ENCODE measurements at places on chromosomes 12 and 14.

DNA sequence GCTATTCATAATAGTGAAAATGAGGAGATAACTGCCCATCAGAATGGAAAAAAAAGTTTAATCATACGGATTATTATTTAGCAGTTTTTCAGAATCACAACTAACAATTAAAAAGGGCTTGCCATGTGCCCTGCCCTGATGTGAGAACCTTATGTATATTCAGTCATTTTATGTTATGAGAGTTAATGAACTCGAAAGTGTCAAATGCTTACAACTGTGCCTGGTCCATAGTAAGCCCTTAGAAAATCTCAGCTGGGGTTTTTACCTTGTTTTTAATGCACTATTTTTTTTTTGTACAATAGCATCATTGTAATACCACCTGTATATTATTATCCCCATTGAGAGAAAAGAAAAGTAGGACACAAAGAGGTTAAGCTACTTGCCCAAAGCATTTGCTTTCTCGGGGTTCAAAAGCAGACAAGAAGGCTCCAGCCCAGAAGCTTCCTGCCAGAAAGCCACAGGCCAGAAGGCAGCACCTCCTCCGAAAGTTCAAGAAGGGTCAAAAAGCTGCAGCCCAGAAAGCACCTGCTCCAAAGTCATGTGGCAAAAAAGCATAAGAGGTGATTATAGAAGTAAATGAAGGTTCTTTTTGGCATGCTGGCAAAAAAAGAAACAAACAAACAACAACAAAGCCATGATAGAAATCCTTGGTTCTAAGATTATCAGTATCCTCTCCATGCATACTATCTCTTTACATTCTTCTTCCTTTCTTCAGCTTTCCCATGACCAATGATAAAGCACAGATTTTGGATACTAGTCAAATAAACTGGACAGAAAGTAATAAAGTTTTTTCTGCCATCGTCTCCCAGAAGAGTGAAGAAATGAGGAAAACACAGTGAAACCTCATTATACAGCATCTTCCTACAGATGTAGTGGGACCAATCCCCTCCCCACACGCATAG is 59.1 kb upstream of the NAP1L1 start:
- no peak for DNase-seq

DNA sequence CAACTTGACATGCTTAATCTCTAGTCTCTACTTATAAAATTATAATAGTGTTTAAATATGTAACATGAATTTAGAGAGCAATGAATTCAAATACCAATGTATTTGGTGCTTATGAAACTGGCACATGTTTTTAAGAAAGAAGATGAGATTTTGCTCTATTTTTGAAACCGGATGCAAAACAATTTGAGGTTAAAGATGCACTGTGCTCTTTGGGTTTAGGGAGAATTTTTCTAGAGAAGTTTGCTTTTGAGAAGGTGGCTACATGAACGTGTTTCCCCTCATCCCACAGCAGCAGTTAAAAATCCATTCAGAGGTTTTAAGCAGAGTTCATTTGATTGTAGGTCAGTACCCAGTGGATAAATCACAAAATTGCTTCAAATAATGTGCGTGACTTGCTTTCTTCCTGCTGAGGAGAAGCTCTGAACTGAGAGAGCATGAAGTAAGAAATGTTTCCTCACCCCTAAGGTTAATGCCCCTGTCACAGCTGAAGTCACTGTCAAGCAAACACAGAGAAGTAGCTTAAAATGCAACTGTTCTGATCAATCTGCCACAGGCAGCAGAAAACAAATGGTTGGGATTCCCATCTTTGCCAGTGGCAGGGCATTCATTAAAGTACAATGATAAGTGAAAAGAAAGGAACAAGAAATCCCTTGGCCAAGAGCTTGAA is 241.9 kb upstream of the SYT1 start:
- no peak for DNase-seq

DNA sequence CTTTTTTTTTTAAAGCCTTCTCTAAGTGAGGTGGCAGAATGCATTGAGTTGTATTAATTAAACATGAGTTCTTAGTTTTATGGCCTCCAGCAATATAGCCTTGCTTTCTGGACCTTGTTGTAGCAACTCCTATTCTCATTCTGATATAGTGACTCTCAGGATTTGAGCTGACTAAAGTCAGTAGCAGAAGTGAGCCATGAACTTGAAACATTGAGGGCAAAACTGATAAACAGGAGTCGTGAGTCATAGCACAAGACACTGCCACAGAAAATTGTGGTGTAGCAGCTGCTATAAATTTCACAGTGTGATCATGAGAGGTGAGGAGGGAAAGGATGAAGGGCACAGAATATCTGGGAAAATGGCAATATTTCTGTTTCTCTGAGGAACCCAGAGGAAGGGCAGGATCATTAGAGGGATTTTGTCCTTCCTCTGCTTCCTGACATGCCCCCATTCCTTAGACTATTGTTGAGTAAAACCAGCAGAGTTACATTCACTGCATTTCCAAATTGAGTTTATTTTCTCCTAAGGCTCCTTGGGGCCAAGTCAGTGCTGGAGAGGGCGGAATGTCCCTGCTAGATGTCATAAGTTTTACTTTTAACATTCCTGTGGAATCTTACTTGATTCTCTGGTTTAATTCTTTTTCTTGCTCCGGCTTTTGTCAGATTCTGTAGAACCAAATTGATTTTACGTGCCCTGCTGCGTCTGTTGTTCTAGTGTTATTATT is 7.5 kb downstream of the KLRG1 start:
- DNase-seq, result no peak

DNA sequence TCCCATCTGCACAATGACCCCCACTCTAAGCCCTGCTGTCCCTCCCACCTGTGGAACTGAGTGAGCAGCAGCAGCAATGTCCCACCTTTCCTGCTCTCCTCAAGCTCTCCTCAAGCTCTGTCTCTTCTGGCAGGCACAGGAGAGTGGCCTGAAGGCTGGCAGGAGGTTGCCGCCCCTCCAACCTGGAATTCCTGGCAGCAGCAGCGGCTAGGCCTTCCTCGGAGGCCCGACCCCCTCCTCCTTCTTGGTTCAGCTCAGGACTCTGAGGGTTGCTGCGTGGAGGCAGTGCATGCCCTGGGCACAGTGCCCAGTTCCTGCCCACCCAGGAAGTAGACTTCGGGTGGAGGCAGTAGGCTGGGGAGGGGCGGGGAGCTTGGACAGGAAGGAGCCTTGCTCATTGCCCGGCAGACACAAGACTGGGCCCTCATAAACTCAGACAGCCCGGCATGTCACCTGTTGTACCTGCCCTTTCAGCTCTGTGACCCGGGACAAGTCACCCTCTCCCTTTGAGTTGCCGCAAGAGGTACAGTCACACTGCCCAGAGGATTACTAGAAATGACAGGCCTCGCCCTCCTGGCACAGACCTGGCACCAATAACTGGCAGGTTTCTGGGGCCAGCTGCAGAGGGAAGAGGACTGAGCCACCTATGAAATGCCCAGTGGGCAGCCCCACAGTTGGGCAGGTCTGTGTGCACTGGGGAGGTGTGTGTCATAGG is 2.1 kb upstream of the SERPINA1 start:
- no peak for DNase-seq

DNA sequence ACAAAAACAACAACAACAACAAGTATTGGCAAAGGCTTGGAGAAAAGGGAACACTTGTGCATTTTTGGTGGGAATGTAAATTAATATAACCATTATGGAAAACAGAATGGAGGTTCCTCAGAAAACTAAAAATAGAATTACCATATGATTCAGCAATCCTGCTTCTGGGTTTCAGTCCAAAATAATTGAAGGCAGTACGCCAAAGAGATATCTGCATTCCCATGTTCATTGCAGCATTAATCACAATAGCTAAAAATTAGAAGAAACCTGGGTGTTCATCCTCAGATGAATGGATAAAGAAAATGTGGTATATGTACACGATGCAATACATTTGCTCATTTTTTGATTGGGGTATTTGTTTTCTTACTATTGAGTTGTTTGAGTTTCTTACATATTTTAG is 813.0 kb downstream of the NRXN3 start:
- DNase-seq, result no peak

GRCh38 chr12:6332459-6332858 is 9.4 kb downstream of the TNFRSF1A start:
- DNase-seq, result no peak

GRCh38 chr12:5588176-5588575 is 156.3 kb downstream of the NTF3 start:
- DNase-seq, result no peak

- DNase-seq, result no peak
Observed at GRCh38 chr14:105887692-105888091, 361.3 kb downstream of the TMEM121 start.

GRCh38 chr12:97426492-97427116 is 36.0 kb upstream of the RMST start:
- DNase-seq, result no peak

GRCh38 chr14:76201162-76201561 is 49.4 kb downstream of the GPATCH2L start:
- DNase-seq, result no peak

Measured in activated CD4-positive, CD25-positive, alpha-beta regulatory T cell (primary cell).